AG04450 (cell line): ENCODE measurements at places on chromosomes 7 and 10.

GRCh38 chr10:121450247-121450646, 148.0 kb downstream of the FGFR2 start:
- DNase-seq: no peak

DNA sequence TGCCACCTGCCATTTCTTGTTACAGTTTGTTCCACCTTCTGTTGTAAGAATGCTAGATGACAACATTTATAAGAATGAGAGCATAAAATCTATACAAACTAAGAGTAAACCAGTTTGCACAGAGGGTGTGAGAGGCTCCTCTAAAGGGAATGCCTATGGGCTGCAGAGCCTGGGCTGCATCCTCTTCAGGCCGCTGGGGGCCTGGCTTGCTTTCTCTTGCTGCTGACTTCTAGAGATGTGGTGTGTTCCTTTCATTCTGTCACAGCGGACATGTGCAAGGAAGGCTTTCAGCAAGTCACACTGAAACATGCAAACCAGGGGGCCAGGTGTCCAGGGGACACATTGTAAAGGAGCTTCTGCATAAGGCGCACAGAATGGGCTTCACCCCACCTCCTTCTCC, 7.1 kb upstream of the ATP6V1F start:
- DNase-seq: no peak

DNA sequence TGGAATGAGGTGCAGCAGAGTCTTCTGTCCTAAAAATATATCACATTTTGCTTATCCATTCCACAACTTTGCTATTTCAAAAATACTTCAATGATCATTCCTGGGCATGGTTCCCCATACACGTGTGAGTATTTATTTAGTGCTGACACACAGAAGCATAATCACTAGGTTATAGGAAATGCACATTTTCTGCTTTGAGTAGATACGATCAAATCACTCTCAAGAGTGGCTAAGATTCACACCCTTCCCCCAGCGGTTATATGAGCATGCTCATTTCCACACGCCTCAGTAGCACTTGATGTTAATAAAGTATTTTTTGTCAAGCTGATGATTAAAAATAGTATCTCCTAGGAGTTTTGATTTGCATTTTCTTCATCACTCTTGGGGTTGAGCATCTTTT, 93.5 kb upstream of the LRRC4 start:
- DNase-seq: no peak

GRCh38 chr10:113982296-113982695, 61.4 kb upstream of the ADRB1 start:
- DNase-seq: no peak

DNA sequence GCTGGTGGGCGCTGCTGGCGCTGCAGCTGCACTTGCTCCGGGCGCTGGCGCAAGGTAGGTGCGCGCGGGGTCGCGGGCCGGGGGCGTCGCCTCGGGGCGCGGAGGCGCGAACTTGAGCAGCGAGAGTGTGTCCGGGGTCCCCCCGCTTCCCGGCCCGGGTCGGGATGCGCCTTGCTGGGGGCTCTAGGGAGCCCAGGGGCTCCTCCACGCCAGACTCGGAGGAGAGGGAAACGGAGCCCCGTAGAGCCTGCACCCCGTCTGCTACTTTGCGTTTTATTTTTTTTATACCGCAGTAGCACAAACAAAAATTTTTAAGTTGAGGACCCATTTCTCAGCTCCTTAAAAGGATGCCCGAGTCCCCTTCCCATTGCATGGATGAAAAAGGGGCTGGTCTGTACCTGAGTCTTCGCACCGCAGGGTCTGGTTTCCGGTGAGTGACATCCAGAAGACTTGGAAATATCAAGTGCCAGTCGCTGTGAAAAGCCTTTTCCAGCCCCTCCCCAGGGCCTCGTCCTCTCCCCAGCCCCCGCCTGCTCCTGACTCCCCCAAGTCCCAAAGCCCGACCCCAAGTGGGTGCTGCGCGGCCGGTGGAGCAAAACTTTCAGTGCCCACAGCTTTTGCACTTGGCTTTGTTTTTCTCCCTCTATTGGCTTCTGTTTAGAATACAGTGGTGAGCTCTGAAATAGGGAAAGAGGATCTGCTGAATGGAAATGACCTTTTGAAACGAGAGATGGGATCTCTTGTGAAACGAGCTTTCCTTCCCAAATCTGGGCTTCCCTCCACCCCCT, 973 bp downstream of the SDK1 start:
- DNase-seq: no peak

DNA sequence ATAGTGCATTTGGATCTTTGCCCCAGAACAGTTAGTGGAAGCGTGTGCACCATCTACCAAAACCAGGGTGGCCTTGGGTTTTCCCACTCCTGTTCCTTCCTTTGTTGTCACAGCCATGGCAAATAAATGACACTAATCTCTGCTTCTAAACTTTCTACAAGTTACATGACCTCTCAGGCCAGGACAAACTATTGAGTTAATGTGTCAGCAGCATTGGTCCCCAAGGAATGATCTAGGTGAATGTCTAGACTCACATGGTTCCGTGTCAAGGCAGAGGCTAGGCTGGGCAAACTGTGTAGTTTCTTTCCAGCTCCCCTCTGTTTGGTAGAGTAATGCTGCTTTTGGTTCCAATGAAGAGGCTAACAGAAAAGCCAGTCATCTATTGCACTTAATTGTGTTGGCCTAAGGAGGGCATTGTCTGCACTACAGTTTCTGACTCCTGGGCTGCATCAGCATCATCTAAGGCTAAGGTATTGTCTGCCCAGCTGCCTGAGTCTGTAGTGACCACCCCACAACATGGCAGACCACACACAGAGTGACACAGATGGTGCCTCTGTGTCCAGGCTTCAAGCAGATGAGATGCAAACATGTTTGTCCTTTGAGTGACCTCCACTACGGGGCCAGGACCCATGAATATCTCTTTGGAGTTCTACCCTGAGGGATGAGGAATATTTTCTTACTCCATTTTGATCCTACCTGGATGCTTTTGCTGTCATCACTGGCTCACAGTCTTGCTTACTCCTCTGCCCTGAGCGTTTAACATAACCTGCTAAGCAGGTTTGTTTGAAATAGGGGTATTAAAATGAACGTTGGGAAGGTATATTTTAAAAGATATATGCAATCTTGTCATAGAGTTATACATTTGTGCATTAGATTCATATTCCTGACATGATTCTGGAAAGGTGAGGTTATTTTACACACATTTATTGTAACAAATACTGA, 1.7 kb downstream of the CYP3A4 start:
- no peak for DNase-seq

GRCh38 chr10:11823122-11823988, at the start of gene PROSER2:
Gene PROSER2, plus strand, starts transcription at chr10:11823356. Its CDS starts 28,722 bp downstream, at chr10:11852078.
- DNase-seq: no peak

GRCh38 chr7:120445276-120445675, 172.3 kb downstream of the KCND2 start:
- DNase-seq: no peak

GRCh38 chr10:25875556-25876165, 58.4 kb upstream of the MYO3A start:
- DNase-seq: no peak

DNA sequence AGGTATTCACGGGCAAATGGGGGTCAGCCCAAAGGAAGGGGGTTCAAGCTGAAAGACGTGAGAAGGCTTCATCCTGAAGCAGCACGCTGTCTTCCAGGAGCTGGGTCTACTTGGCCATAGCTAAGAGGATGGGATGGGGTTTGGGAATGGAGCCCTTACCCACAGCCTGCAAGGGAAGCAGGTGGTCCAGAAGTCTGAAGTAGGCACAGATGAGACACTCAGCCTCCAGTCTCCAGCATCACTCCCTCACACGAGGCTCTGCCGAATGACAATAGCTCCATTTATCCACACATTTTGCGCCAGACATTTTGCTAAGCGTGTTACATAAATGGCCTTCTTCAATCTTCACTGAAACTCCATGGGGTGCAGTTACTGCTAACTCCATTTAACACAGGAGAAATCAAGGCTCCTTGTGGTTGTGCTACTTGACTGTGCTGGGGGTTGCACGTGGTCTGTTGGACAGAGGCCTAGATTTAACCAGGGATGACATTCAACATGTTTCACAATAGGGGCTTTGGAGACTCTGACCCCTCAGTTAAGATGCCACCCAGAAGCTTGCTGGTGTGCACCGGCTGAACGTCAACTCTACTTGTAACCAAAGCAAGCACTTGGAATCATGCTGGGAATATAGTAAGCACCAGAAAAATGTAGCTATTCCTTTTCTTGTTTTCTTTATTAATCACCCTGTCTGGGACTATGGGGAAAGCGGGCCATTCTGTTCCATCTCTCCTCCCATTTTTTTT, 85.3 kb downstream of the FAM241B start:
- no peak for DNase-seq

GRCh38 chr7:5997210-5997808, 11.5 kb downstream of the PMS2 start:
- peak; percentile 32 for DNase-seq

DNA sequence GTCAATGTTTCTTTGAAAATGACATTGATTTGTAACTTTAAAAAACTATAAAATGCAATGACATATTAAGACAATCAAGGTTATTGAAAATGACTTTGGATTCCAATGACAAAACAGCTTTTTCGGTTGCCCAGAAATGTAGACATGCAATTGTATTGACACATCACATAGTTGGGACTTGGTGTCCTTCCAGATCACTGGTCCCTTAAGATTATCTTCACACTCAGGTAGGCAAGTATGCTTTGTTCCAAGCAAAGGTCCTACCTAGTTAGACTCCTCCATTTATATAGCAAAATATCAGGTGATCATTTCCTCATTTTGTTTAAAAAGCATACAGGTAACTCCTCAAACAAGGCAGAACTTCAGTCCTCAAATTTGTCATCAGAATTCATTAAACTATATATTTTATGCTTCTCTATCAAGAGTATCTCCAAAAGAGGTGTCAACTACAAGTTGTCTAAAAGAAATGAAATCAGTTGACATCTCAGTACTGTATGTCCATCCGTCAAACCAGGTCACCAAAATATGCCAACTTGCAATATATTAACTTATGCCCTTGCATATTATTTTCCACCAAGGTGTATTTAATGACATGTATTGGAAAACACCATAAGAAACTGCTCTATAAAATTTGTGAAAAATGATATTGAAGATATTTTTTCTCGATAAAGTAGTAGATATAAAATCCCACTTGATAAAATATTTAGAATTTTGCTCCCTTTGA, 64.6 kb downstream of the TSPAN12 start:
- DNase-seq: no peak

- no peak for DNase-seq
These were observed 466.9 kb downstream of the PTPRN2 start for GRCh38 chr7:158120716-158121115.

DNA sequence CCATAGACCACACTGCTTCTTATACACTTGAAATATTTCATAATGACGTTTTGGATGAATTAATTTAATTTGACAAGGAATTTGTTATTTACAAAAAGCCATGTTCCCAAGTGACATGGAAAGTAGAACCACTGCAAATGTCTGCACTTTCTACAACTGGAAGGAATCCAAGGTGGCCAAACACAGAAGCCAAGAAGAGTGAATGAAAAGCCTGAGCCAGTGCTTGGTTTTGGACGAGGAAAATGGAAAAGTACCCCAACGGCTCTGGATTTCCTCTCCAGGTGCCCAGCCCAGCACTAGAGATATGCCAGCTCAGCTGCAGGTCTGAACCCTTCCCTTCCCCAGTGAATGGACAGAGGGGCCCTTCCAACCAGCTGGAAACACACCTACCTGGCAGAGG, 279.4 kb downstream of the TNS3 start:
- no peak for DNase-seq

DNA sequence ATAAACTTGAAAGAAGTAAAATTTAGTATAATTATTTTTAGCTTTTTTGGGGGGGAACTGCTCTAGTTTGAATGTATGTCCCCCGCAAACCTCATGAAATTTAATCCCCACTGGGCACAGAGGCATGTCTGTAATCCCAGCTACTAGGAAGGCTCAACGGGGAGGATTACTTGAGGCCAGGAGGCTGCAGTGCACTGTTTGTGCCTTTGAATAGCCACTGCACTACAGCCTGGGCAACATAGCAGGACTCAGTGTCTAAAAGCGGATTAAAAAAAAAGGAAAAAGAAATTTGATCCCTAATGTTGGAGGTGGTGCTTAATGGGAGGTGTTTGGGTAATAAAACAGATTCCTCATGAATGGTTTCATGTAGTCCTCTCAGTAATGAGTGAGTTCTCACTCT, 43.1 kb upstream of the PHF14 start:
- no peak for DNase-seq

DNA sequence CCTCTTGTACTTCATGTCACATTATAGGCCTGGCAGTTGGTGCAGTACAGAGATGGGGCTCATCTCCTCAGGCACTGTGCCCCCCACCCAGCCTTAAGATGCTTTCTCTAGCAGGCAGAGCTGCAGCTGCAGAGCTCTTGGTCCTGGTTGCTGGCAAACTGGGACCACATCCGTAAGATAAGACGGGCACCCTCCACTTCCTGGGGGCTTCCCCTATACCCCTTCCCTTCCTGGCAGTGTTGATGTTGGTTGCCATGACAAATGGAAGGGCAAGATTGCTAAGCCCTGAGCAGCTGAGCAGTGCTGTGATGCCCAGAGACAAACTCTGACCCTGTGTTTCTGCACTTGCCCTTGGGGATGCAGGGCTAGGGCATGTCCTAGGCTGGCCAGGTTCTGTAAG, 103.4 kb upstream of the ANLN start:
- DNase-seq: no peak

DNA sequence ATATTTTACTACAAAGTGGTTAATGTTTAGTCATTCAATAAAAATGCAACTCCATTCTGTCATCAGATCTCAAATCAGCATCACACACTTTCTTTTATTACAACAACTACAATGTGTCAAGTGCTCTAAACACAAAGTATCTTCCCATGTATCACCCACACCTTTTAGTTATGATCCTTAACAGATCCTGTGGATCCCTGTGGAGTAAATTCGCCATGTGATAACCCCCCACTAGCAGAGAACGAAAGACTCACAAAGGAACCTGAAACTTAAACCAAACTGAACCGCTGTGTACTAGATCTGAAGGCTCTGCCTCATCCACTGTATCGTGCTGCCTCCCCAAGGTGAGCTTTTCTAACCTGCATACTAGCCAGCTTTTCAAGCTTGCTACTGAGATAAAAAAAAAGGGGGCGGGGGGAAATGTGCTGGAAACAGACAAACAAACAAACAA, 1.7 kb downstream of the DPY19L1 start:
- no peak for DNase-seq

DNA sequence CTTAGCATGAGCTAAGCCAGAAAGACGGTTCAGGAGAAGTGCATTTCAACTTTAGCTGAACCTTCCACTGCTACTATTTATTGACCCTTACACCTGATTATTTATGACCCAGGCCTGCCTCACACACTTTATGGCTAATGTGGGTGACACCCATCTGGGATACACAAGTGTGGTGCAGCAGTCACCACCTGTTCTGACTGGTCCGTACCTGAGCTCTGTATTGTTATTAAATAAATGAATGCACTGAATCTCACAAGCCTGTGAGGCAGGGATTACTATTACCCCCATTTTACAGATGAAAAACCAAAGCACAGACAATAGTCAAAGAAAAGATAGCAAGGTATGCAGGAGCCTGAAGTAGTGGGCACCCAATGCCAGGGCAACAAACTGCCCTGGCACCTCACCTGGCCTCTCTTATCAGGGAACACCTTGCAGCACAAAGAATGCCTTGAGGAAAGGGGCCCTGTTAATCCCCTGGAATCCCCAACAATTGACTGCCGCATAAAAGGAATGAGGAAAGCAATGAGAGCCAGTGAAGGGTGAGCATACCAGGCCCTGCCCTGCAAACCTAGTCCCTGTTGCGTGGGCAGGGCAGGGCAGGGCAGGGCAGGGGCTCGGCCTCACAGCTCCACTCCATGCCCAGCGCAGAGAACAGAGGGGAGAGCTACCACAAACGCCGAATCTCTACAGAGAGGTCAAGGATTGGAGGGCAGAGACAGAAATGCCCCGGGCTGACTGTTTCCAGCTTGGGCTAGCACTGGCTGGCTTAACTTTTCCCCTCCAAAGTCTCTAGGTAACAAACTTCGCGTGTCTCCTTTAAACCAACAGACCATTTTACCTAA, 1.3 kb downstream of the ANXA11 start:
- no peak for DNase-seq
